GM12891 (cell line): ENCODE measurements at places on chromosomes 7 and 10.

GRCh38 chr7:121164247-121164646, 164.6 kb upstream of the WNT16 start:
- no peak for DNase-seq

DNA sequence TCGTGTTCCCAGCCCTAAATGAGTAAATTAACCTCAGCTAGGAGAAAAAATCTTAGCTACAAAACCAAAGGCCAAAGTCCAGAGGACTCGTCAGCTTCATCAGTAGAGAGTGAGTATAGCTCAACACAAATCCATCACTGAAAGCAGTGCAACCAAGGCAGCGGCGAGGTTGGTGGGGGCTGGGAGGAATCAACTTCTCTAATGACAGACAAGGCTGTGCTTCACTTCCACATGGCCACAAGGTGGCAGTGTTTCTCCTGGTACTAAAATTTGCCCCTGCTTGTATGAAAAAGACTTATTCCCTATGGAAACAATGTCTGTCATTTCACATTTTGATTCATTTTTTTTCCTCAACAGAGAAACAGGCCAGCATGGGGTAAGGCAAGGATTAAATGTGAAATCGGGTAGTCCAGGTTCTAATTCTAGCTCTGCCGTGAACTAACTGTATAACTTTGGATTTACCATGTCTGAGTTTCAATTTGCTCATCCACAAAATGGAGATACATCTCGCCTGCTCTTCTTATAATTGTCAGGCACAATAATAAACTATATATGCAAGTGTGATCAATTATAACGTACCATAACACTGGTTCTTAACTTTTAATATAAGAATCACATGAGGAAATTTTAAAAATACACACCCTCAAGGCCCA, 39.3 kb downstream of the FAS start:
- DNase-seq, result peak; percentile 11

DNA sequence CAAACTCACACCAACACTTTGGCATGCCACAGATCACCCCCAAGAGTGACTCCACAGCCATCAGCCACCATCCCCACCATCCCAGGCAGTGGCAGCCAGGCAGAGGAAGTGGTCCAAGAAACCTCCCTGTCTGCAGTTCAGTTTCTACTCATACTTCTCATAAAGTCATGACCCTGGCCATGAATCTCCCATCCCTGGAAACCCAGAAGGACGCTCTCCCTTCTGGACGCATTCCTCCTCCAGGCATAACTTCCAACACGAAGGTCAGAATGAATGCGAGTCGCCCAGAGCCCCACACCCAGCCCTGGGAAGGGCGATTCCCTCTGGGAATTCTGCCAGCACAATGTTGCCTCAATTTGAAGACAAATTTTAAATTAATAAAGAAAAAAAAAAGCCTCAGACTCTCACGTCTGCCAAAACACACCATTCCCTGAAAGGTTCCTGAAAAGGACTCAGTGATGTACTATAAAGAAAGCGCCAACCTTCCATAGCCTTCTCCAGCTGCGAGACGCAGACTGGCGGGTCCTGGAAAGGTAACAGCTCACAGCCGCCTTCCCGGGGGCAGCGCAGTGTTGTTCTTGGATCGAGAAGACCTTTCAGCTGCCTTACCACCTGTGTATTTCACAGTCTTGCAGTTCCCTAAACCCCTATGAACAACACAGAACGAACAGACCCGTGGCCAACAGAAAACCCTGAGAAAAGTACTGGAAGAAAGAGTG, 307.6 kb downstream of the FRMD4A start:
- no peak for DNase-seq

- no peak for DNase-seq
Measured at GRCh38 chr7:26694141-26694540, 170.2 kb downstream of the SKAP2 start.

GRCh38 chr10:17286562-17287550, 58.8 kb downstream of the VIM start:
- DNase-seq, result no peak

GRCh38 chr7:141992688-141993087, 3.0 kb upstream of the MGAM start:
- DNase-seq, result no peak

GRCh38 chr7:37476428-37476827, 27.8 kb upstream of the ELMO1 start:
- DNase-seq, result no peak

GRCh38 chr10:48838834-48839233, 100.8 kb downstream of the LRRC18 start:
- DNase-seq, result no peak

- DNase-seq, result no peak
Measured at GRCh38 chr10:10138685-10139084, 879.0 kb upstream of the CELF2 start.

DNA sequence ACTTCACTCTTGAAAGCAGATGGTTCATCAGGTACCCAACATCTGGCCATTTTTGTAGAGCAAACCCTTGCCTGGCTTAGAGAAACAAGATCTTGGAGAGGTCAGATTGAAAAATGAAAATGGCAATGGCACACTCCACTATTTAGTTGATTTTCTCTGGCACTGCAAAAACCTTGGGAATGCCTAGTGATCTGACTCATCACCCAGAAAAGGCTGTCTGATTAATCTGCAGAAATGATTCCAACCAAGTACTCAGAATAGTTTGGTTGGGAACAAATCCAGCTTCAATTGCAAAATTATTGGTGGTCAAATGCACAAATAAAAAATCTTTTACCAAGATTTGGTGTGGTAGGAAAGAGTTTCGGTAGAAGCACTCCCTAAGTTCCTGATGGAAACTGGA, 351.2 kb downstream of the PHTF2 start:
- no peak for DNase-seq

GRCh38 chr7:11297764-11298163, 324.1 kb downstream of the PHF14 start:
- DNase-seq, result no peak

GRCh38 chr7:139936760-139937310, 107.8 kb downstream of the TBXAS1 start:
- DNase-seq, result no peak

- no peak for DNase-seq
Measured at GRCh38 chr10:43958071-43958432, 309.4 kb upstream of the ZNF32 start.

DNA sequence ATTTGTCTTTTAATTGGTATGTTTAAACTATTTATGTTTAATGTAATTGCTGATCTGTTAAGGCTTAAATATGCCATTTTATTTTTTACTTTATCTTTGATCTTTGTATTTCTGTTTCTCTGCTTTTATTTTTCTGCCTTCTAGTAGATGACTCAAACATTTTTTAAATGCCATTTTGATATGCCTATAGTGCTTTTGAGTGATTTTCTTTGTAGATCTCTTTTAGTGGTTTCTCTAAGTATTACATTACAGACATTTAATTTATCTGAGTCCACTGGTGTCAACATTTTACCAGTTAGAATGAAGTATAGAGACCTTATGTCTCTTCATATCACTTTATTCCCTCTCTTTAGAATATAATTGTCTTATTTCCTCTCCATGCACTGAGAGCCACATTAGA, 32.7 kb downstream of the IL6 start:
- no peak for DNase-seq

DNA sequence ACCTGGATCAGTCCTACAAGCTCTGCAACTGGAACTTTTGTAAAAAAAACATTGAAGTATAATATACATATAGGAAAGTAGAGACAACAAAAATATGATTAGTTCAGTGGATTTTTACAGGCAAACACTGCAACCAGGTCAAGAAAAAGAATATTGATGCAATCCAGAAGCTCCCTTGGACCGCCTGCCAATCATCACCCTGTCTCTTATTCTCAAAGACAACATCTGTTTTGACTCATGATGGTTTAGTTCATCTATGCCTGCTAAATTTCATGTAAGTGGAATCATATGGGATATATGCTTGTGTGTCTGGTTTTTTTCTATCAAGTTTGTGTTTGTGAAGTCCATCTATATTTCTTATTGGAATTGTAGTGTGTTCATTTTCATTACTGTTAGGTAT, 7.7 kb upstream of the HYCC1 start:
- no peak for DNase-seq

DNA sequence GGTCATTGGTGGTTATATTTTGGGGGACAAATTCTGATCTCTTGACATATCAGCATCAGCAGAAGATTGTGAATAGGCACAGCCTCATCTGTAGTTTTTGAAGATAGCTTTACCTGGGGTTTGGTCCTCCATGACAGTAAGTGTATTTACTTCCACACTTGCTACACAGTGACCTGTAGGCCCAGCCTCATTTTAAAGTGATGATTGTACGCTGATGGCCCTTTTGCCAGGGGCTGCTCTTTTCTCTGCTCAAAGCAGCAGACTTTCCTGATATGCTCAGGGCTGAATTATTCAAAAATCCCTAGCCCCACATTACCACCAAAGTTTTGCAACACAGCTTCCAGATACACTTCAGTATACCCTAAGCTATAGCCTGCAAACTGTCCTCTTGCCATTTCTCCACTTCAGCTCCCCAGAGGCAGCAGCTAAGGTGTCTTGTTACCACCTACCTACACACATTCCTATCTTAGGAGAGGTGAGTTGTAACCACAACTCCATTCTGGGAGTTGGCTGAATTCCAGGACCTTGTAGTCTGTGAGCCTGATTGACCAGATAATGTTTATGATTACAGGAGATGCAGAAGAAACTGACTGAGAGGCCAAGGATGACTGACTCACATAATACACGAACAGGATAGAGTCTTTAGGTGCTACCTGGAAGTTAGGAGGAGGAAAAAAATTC, 6.0 kb downstream of the ASB4 start:
- no peak for DNase-seq

DNA sequence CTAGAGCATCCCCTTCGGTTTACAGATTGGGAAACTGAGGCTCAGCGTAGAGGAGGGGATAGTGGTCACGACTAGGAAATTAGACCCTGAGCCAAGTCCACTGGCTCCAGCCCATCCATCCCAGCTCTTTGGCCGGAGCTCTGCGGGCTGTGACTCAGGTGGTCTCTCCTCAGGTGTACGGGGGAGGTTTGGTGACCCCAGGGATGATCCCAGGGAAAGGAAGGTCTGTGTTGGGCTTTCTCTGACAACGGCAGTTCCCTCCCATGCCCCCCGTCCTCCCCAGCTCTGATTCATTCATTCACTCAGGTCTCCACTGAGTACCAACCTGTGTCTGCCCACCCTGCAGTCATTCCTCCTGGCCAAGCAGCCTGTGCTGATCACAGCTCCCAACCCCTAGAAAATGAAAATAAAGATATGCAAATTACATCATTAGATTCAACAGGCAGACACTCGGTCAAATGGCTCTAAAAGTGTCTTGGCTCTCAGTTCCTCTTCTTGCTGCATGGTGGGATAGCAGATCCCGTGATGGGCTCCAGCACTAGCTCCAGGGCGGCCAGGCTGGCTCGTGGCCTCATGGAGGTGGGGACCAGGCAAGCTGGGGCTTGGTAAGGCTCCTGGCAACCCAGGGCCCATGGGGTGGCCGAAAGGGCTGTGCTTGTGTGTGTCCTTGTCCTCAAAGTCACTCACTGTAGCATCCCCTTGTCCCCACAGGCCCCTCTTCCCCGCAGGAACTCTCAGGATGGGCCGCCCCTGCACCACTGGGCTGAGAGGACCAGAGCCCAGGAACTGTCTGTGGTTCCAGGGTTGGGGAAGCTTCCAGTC, 37.8 kb downstream of the CLRN3 start:
- peak; percentile 47 for DNase-seq

DNA sequence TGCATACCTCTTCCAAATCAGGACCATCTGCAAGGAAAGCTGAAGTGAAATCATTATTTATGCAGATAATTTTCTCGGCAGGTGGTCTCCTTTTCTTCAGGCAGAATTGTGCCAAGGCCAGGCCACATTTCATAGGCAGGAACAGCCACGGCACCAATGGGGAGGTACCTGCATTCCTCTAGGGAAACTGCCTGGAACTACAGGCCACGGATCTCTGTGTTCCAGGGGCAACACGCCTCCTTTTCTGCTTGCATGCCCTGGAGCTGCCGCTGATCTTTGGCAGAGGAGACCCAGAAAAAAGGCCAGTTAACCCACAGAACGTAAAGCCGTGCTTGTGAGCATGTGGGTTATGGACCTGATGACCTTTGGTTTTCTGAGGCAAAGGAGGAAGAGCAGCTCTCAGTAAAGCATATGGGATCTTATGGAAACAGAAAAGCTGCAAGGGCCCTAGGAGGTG, 111.2 kb upstream of the KIAA1217 start:
- DNase-seq, result no peak

- no peak for DNase-seq
Measured at GRCh38 chr10:101223274-101224059, 5.8 kb downstream of the LBX1 start.

- no peak for DNase-seq
Measured at GRCh38 chr7:684416-684815, 42.1 kb upstream of the DNAAF5 start.

- no peak for DNase-seq
Measured at GRCh38 chr7:155418941-155419755, 38.8 kb upstream of the EN2 start.

GRCh38 chr10:23037152-23037551, 58.2 kb upstream of the MSRB2 start:
- no peak for DNase-seq

DNA sequence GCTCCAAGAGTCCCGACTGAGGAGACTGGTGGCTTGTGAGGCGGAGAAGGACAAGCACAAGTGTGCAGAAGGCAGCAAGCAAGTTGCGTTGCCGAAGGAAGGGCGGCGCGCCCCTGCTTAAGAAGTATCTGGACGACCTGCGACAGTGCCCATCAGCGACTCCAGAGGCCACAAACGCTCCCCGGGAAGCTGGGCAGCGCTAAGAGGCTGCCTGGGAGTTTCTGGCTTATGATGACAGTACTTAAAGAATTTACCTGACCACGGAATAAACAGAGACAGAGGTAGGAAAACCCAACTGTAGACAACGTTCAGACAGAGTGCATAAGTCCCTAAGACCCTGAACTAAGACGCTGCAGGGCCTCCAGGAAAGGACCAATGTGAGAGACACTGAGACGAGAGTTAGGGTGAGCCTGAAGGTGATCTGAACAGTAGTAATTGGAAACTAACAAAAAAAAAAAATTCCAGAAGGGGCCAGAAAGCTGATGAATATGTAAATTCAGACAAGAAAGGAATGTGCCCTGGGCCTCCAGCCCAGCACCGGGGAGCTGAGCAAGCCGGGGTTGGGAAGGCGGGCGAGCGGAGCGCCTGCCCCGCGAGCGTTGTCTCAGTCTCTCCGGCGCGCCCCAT, 1.0 kb downstream of the OSBPL3 start:
- DNase-seq, result no peak

DNA sequence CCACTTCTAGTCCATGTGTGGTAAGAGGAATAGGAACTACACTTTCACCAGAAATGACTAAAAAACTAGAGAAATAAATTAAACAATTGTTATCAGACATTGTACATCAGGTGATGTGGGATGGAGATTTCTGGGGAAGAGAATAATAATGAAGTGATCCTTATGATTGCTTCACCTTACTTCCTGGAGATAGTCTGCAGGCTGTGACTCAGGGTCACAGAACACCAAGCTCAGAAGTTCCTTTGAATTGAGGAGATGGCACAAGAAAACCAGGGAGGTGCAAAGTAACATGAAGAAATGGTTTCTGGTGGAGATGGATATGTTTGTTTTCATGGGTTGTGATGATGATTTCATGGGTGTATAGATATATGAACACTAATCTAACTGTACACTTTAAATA, 44.5 kb downstream of the ZWINT start:
- DNase-seq, result no peak

- no peak for DNase-seq
Measured at GRCh38 chr7:22842383-22842941, 19.8 kb upstream of the TOMM7 start.

GRCh38 chr10:34119456-34119855, 695.6 kb downstream of the PARD3 start:
- no peak for DNase-seq

- DNase-seq, result no peak
Measured at GRCh38 chr10:29773675-29774091, 138.9 kb upstream of the SVIL start.

- DNase-seq, result no peak
Measured at GRCh38 chr10:44981172-44982113, 2.8 kb upstream of the DEPP1 start.
